Spinal cord (tissue), 10 donors: ENCODE measurements at places on chromosomes 6 and 20.

DNA sequence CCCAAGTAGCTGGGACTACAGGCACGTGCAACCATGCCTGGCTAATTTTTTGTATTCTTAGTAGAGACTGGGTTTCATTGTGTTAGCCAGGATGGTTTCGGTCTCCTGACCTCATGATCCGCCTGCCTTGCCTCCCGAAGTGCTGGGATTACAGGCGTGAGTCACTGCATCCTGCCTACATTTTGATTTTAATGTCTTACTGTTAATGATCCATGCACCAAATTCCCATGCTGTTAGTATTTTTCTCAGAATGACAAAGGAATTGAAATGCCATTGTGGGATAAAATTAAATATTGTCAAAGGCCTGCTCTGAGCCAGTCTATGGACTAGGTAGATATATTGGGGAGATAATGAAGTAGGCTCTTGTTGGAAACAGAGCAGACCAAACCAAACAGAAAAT, 28.2 kb downstream of the CBFA2T2 start:
- H3K27ac ChIP-seq: no peak overlapping the region
- no peak for DNase-seq
- no peak overlapping the region for H3K4me3 ChIP-seq
- no peaks in the 10 kb centered on the region for H3K4me1 ChIP-seq
- H3K27me3 ChIP-seq: no peaks in the 10 kb centered on the region
- no peaks in the 10 kb centered on the region for H3K36me3 ChIP-seq

DNA sequence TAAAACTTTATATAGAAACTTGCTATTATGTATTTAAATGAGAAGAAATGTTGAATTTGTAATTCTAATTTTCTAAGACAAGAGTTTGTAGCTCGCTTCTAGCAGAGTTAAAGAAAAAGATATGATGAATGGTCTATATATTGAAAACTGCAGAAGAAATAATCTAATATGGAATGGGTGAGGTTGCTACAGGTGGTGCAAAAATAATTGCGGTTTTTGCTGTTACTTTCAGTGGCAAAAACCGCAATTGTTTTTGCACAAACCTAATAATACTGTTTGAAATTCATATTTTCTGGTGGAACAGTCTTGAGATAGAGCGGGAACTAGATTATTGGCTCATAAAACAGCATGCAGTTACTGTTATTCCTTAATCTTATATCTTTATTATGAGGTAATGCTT, 23.9 kb downstream of the EYA4 start:
- H3K27ac ChIP-seq: no peak overlapping the region
- no peak for DNase-seq
- no peaks in the 10 kb centered on the region for H3K4me1 ChIP-seq
- H3K4me3 ChIP-seq: no peak overlapping the region

- H3K27me3 ChIP-seq: no peaks in the 10 kb centered on the region
- H3K36me3 ChIP-seq: no peaks in the 10 kb centered on the region
- no peak overlapping the region for H3K4me3 ChIP-seq
- peaks cover 26% of the 10 kb centered on the region for H3K4me1 ChIP-seq
These were observed 9.5 kb upstream of the UQCC2 start for GRCh38 chr6:33720998-33721397.

DNA sequence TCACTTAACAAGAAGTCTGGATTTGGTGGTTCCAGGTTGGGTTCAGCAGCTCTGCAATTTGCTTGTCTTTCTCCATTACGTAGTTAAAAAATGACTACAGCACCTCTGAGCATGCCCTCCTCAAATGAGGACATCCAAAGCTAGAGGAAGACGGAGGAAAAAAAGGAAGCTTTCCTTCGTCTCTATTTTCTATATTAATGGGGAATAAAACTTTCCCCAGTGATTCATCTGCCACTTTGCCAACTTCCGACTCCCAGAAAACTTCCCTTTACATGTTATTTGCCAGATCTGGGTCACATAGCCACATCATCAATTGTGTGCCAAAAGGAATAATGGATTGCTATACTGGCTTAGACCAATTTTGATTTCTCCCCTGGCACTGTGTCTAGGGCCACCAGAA, 69.5 kb downstream of the ZFAND3 start:
- H3K4me1 ChIP-seq: no peaks in the 10 kb centered on the region
- DNase-seq: no peak
- H3K36me3 ChIP-seq: peaks cover 2% of the 10 kb centered on the region
- H3K27ac ChIP-seq: no peak overlapping the region
- H3K4me3 ChIP-seq: no peak overlapping the region

GRCh38 chr6:20238688-20239587, 26.7 kb upstream of the MBOAT1 start:
- H3K4me3 ChIP-seq: no peak overlapping the region
- no peaks in the 10 kb centered on the region for H3K36me3 ChIP-seq
- H3K4me1 ChIP-seq: no peaks in the 10 kb centered on the region
- no peaks in the 10 kb centered on the region for H3K27me3 ChIP-seq

DNA sequence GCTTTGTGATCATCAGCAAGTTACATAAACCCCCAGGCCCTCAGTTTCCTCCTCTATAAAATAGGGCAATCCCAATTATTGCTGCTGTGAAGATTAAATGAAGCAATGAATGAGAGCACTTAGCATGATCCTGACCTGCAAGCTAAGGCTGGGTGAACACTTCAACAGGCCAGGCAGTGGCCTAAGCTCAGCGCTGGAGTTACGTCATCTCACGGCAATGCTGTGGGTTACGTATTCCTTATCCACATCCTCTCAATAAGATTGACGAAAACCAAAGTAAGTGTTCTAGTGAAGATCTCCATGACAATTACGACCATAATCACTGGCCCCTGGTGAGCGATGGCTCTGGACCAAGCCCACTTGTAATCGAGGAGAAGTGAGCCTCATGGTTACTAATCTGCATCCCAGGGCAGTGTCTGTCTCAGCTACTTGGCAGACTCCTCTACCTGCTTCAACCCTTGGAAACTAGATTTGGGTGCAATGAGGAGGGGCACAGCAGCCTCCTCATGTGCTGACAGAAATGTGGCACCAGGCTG, 274.1 kb upstream of the ARID1B start:
- no peaks in the 10 kb centered on the region for H3K36me3 ChIP-seq
- no peak overlapping the region for H3K27ac ChIP-seq
- H3K27me3 ChIP-seq: no peaks in the 10 kb centered on the region
- no peak overlapping the region for H3K4me3 ChIP-seq

GRCh38 chr20:14342918-14343317, 5.5 kb upstream of the FLRT3 start:
- no peak overlapping the region for H3K4me3 ChIP-seq
- peaks cover 3% of the 10 kb centered on the region for H3K4me1 ChIP-seq
- H3K27ac ChIP-seq: no peak overlapping the region
- no peaks in the 10 kb centered on the region for H3K27me3 ChIP-seq
- no peak for DNase-seq

- no peak for DNase-seq
- peaks cover 30% of the 10 kb centered on the region for H3K36me3 ChIP-seq
- no peaks in the 10 kb centered on the region for H3K4me1 ChIP-seq
- H3K4me3 ChIP-seq: no peak overlapping the region
- H3K27ac ChIP-seq: no peak overlapping the region
- H3K27me3 ChIP-seq: no peaks in the 10 kb centered on the region
These were observed 18.3 kb downstream of the RNF8 start for GRCh38 chr6:37372116-37372515.

DNA sequence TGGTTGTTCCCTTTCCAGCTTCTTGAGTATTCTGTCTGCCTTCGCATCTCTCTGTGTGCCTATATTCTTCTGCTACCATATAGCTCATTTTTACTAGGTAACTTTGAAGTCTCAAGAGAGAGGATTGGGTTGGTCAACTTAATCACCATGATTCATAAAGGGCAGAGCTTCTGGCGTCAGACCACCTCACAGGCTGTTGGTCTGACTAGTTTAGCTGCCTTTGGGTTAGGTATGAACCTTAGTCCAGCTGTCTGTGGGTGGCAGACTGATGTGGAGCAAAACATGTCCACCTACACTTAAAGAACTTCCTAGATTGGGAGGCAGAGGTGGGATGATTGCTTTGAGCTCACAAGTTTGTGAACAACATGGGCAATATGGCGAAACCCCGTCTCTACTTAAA, 192.2 kb upstream of the SGK1 start:
- no peak overlapping the region for H3K27ac ChIP-seq
- H3K4me3 ChIP-seq: no peak overlapping the region
- H3K4me1 ChIP-seq: no peaks in the 10 kb centered on the region
- H3K27me3 ChIP-seq: no peaks in the 10 kb centered on the region
- no peak for DNase-seq

- H3K27me3 ChIP-seq: no peaks in the 10 kb centered on the region
- DNase-seq: no peak
- H3K4me1 ChIP-seq: no peaks in the 10 kb centered on the region
- no peak overlapping the region for H3K4me3 ChIP-seq
- no peaks in the 10 kb centered on the region for H3K36me3 ChIP-seq
These were observed 35.0 kb upstream of the SLC22A16 start for GRCh38 chr6:110511401-110511800.

- no peak overlapping the region for H3K27ac ChIP-seq
- no peak for DNase-seq
- H3K4me3 ChIP-seq: no peak overlapping the region
- H3K4me1 ChIP-seq: no peaks in the 10 kb centered on the region
- no peaks in the 10 kb centered on the region for H3K27me3 ChIP-seq
These were observed 587.2 kb downstream of the EPM2A start for GRCh38 chr6:145147981-145148749.

GRCh38 chr20:10402938-10403608, 30.9 kb downstream of the MKKS start:
- H3K36me3 ChIP-seq: no peaks in the 10 kb centered on the region
- DNase-seq: no peak
- no peak overlapping the region for H3K4me3 ChIP-seq
- H3K27me3 ChIP-seq: no peaks in the 10 kb centered on the region

DNA sequence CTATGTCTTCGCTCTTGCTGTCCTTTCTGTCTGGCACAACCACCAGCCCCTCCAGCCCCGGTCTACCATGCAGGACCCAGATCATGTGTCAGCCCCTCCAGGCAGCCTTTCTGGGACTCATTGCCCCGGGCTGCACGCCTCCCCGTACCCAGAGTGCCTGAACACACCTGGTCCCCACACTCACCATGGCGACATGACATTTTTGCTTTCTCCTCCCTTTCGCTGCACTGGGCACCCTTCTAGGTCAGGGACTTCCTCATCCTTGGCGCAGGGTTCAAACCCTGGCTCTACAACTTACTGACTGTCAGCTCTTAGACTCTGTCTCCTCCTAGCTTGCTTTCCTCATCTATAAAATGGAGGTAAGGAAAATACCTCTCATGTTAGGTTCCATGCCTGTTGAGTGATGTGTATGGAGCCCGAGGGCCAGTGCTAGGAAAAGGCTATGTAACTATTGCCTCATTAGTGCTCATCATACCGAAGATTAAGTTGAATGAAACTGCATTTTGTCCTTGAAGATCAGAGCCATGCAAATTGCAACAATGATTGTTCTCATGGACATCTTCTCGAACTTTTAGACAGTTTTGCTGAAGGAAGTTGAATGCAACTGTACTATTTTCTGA, 49.7 kb upstream of the TIAM2 start:
- no peak overlapping the region for H3K4me3 ChIP-seq
- H3K27me3 ChIP-seq: no peaks in the 10 kb centered on the region
- no peak overlapping the region for H3K27ac ChIP-seq
- DNase-seq: no peak
- H3K4me1 ChIP-seq: no peaks in the 10 kb centered on the region

DNA sequence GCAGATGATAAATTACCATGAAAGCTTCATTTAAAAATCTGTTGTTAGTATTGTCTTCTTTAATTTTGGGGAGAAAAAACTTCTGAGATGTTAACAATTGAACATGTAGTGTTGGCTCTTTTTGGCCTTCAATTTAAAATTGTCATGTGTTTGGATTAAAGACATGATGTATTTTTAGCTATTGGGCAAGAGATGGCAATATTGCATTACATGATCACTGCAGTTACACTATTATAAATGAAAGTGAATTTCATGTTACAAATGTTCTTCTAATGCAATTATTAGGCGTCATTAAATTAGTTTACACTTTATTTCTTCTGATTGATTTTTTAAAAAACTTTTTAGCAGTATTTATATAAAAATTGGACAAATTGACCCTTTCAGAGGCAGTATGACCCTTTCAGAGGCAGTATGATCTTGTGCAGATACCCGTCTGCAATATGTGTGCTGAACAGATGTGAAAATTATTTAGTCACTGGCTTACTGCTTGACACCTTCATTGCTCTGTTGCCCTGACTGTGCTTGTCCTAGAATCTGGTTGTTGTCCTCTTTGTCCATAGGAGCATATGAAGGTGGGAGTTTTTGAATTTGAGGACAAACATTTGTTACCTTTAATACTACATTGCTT, 25.8 kb downstream of the CDKAL1 start:
- DNase-seq: no peak
- H3K36me3 ChIP-seq: no peaks in the 10 kb centered on the region
- H3K27ac ChIP-seq: no peak overlapping the region

GRCh38 chr6:12150812-12151432, 138.8 kb downstream of the HIVEP1 start:
- no peaks in the 10 kb centered on the region for H3K27me3 ChIP-seq
- H3K36me3 ChIP-seq: no peaks in the 10 kb centered on the region
- H3K27ac ChIP-seq: no peak overlapping the region
- no peak overlapping the region for H3K4me3 ChIP-seq
- H3K4me1 ChIP-seq: peaks cover 3% of the 10 kb centered on the region

- H3K36me3 ChIP-seq: no peaks in the 10 kb centered on the region
- DNase-seq: no peak
- no peaks in the 10 kb centered on the region for H3K4me1 ChIP-seq
- H3K27ac ChIP-seq: no peak overlapping the region
- no peak overlapping the region for H3K4me3 ChIP-seq
- no peaks in the 10 kb centered on the region for H3K27me3 ChIP-seq
These were observed 345.4 kb downstream of the CD109 start for GRCh38 chr6:74041420-74041819.

DNA sequence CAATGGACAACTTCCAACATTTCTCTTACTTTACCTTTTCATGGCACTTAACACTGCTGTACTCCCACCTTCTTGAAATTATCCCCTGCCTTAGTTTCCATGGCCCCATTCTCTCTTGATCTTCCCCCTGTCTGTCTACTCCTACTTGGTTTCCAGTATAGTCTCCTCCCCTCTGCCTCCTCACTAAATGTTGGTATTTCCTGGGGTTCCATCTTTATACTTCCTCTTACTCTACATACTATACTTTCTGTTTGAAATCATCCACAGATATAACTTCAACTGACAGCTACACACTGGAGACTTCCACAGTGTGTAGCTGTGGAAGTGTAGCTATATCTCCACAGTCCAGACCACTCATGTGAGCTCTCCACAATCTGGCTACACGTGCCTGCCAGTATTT, 13.5 kb downstream of the ZHX3 start:
- peaks cover 8% of the 10 kb centered on the region for H3K4me1 ChIP-seq
- H3K27me3 ChIP-seq: no peaks in the 10 kb centered on the region
- no peak overlapping the region for H3K4me3 ChIP-seq
- H3K27ac ChIP-seq: no peak overlapping the region
- no peaks in the 10 kb centered on the region for H3K36me3 ChIP-seq
- DNase-seq: no peak

DNA sequence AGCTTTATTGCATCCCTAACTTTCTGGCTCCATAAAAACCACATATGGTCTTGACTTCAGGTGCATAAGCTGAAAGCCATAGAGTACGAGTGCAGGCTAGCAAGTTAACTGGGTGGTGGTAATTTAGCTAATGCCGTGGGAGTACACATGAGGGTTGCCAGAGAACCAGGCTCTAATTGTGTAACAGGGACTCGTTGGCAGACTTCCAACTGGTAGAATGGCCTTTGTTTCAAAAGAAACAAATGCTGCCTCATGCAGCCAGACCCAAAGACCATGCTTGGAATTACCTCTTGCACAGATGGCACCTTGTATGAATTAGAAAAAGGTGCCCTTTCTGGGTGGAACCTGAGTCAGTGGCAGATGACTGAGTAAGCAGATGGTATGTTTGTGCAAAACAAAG, 73.2 kb downstream of the LY86 start:
- H3K4me3 ChIP-seq: no peak overlapping the region
- H3K4me1 ChIP-seq: peaks cover 18% of the 10 kb centered on the region
- no peak overlapping the region for H3K27ac ChIP-seq
